SJSA1 (cell line): ENCODE measurements at places on chromosomes 5 and 9. TPM values are rescaled to one million over a fixed set of nuclear protein-coding genes. Genes with fewer than 3 reads are reported as not detected.

DNA sequence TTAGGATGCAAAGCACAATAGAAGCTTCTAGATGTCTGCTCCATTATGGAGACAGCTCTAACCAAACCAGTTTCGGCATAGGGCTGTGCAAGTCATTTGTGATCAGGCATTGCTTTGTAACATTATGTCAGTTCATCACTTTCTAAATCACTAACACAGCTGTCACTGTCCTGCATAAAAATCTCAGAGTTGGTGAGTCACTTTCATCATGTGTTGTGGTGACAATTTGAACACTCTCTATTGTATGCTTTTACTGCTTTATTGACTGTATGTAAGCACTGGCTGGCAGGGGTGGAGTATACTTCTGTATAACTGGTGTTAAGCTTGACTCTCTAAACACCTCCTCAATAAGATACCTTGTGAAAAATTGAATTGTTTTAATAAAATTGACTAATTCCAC lies 77.9 kb downstream of the SLCO4C1 start:
- H3K4me3 ChIP-seq: no peak overlapping the region
- no peak overlapping the region for H3K27ac ChIP-seq
- H3K27me3 ChIP-seq: no peaks in the 10 kb centered on the region
- no peaks in the 10 kb centered on the region for H3K36me3 ChIP-seq

DNA sequence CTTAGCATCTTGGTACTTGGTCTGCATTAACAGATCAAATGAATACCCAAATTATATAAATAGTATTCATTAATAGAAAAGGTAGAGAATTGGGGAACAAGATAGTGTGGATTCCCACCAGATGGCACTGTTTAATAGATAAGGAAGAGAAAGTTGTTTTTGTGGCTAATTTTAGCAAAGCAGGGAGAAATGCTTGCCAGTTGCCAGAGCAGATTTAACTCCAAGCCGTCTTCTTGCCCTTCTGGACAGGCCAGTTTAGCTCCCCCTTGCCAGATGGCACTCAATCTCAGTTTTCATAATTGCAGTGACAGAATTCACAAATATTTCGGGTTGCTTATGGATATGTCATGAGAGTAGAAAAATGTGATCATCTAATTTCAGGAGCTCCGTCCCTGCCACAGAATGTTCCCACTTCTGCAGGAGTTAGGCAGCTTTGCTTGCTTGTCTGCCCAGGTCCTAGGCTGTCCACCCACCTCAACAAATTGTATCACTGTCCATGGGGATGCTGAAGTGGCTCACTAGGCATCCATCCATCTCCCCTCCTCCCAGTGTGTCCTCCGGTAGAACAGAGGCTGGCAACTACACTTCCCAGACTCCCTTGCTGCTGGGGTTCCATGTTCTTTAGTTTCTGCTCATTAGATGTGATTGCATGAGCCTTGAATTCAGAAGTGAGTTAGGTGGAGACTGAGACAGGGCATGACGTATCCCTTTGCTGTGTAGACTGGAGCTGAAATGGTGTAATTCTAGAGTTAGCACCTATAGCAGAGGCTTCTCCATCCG lies 11.8 kb upstream of the HEXB start:
- DNase-seq: no peak
- peaks cover 23% of the 10 kb centered on the region for H3K4me1 ChIP-seq
- H3K36me3 ChIP-seq: no peaks in the 10 kb centered on the region
- H3K27me3 ChIP-seq: no peaks in the 10 kb centered on the region
- no peak overlapping the region for H3K4me3 ChIP-seq
- H3K27ac ChIP-seq: no peak overlapping the region

GRCh38 chr9:18688581-18689565 lies 214.9 kb downstream of the ADAMTSL1 start:
- H3K4me3 ChIP-seq: no peak overlapping the region
- H3K4me1 ChIP-seq: no peaks in the 10 kb centered on the region
- DNase-seq: no peak
- H3K36me3 ChIP-seq: no peaks in the 10 kb centered on the region

DNA sequence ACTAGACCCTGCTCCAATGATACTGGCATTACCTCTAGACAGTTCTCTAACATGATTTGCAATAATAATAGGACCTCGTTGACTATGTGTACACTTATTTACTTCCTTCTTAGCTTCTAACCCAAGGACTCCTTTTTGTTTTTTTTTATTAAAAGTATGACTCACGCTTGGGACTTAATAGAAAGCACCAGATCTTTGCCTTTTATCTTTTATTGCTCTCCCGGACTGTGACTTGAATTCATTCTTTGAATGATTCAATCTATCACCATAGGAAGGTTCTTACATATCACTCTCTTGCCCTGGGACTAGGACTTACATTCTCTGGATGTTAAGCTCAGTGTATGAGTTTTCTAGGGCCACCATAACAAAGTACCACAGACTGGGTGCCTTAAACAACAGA lies 9.0 kb downstream of the C9 start:
- DNase-seq: no peak
- no peaks in the 10 kb centered on the region for H3K27me3 ChIP-seq
- H3K36me3 ChIP-seq: no peaks in the 10 kb centered on the region
- H3K4me3 ChIP-seq: no peak overlapping the region
- H3K27ac ChIP-seq: no peak overlapping the region

PDZD2 gene
- 0.16 TPM in 1 of 2 replicates, not detected in the other for total RNA-seq

DNA sequence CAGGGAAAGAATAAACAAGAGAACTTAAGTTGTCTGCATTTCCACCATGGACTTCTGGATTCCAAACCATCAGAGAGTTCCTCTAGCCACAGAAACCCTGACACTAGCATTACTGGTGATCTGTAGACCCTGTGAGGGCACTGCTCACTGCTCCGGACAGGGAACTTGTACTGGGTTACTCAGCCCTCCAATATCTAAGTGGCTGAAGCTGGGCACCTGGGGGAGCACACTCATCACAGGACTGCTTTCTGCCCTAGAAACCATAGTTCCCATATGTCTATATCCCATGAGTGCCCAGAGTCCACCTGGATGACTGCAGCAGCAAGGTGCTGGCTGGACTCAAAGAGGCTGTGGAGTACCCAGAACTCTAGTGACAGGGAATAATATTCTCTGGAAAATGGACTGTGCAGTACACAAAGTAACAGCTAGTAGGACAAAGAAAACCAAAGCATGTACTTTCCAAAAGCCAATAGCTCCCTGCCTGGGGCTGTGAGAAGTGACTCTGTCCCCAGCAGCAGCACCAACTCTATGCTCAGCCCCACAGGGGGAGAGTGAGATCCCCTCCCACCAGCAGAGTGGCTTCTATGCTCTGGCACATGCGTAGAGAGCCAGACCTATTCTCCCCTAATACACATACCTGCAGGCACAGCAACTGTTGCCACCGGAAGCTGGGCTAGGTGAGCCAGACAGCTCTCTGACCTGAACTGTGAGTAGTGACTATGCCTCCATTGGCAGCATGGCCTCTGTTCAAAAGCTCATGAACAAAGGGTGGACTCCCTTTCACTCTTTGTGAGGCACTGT lies 472.9 kb upstream of the FTMT start:
- H3K4me3 ChIP-seq: no peak overlapping the region
- no peak for DNase-seq
- no peaks in the 10 kb centered on the region for H3K4me1 ChIP-seq

GRCh38 chr5:141734501-141735229 lies 52.6 kb upstream of the ARAP3 start:
- H3K27me3 ChIP-seq: peaks cover 13% of the 10 kb centered on the region
- H3K27ac ChIP-seq: no peak overlapping the region
- H3K36me3 ChIP-seq: no peaks in the 10 kb centered on the region
- H3K4me3 ChIP-seq: no peak overlapping the region
- H3K4me1 ChIP-seq: no peaks in the 10 kb centered on the region

- H3K4me3 ChIP-seq: no peak overlapping the region
- no peak overlapping the region for H3K27ac ChIP-seq
- H3K27me3 ChIP-seq: no peaks in the 10 kb centered on the region
- no peaks in the 10 kb centered on the region for H3K36me3 ChIP-seq
These were observed 342.8 kb downstream of the ICE1 start for GRCh38 chr5:5765066-5765850.

JADE2 gene
- 12.5 and 14.6 TPM in 2 replicates for total RNA-seq

QSOX2 gene
- 19.3 and 22.0 TPM in 2 replicates for total RNA-seq

GRCh38 chr9:127053960-127054359 lies 68.5 kb downstream of the ANGPTL2 start:
- no peaks in the 10 kb centered on the region for H3K36me3 ChIP-seq
- no peaks in the 10 kb centered on the region for H3K27me3 ChIP-seq
- H3K4me3 ChIP-seq: no peak overlapping the region
- no peak overlapping the region for H3K27ac ChIP-seq

DNA sequence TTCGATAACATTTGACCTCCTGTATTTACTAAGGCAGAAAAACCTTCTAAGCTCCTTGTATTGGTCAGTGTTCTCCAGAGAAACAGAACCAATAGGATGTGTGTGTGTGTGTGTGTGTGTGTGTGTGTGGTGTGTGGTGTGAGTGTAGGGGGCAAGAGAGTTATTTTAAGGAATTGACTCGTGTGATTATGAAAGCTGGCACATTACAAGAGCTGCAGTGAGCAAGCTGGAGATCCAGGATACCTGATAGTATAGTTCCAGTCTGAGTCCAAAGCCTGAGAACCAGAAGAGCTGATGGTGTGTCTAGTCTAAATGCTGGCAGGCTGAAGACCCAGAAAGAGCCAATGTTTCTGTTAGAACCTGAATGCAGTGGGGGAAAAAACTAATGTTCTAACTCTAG lies 21.2 kb upstream of the PIK3R1 start:
- peaks cover 5% of the 10 kb centered on the region for H3K4me1 ChIP-seq
- H3K36me3 ChIP-seq: no peaks in the 10 kb centered on the region
- no peak overlapping the region for H3K27ac ChIP-seq
- no peak for DNase-seq

DNA sequence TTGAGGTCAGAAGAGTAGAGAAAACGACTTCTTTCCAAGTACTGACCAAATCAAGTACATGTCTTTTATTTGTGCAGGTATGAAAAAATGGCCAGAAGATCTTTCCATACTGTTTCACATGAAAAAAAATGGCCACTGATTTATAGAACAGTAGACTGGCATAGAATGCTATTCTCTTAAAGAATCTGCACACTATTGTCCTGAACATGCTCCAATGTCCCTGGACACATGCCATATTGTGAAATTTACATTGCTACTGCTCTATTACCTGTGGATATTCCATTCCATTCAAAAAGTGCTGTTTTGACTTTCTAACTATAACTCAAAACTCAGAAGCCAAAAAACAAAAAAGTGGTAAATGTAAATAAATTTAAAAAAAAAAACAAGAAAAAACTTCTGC lies 60.6 kb downstream of the FBXL17 start:
- DNase-seq: no peak
- no peaks in the 10 kb centered on the region for H3K4me1 ChIP-seq
- no peak overlapping the region for H3K4me3 ChIP-seq
- H3K27me3 ChIP-seq: no peaks in the 10 kb centered on the region
- H3K36me3 ChIP-seq: no peaks in the 10 kb centered on the region
- no peak overlapping the region for H3K27ac ChIP-seq

MAMDC2 gene
- not detected in 2 replicates for total RNA-seq

FBXO4 gene
- 12.5 and 29.3 TPM in 2 replicates for total RNA-seq

- H3K27ac ChIP-seq: no peak overlapping the region
- no peak overlapping the region for H3K4me3 ChIP-seq
- H3K36me3 ChIP-seq: no peaks in the 10 kb centered on the region
These were observed 382.5 kb downstream of the KCNN2 start for GRCh38 chr5:114744406-114744805.

- no peak overlapping the region for H3K4me3 ChIP-seq
- H3K27ac ChIP-seq: peak overlapping the region; percentile 92; the same call in 1 of the 2 replicates
- peaks cover 54% of the 10 kb centered on the region for H3K4me1 ChIP-seq
- peaks cover 87% of the 10 kb centered on the region for H3K36me3 ChIP-seq
These were observed 12.8 kb downstream of the PDLIM4 start for GRCh38 chr5:132270335-132270665.

DNA sequence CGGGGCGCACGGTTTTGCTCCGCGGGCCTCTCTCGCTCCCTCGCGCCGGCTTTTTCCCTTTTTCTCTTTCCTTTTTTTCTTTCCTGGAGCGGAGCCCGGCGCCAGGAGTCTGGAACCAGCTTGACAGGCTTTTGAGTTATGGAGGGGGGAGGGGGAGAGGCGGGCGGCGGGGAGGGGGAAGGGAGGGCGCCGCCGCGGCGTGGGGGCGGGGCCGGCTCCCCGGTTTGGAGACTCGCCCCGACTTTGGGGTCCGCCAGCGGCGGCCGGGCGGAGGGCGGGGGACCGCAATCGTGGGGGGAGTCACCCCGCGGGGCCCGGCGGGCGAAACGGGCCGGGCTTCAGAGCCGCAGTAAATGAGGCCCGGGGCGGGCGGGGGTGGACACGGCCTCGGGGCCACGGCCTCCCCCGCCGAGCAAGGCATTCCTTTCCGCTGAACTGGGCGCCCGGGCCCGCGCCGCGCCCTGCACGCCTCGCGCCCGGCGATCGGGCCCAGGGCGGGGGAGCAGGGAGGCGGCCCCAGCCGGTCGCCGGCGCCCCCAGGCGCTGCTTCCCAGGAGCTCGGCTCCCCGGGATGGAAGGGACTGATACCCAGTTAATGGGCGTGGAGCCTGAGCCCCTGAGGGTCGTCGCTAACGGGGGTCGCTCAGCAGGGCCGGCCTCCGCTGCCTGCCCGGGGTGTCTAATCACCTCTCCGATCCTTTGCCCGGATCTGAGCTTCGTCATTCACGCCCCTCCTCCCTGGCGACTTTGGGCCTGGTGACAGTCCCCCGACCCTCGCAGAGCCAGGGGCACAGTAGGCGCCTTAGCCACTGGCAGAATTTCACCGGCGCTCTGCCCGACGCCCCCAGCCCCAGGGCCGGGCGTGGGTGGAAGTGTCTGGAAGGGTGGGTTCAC lies 138.1 kb downstream of the C9orf50 start:
- H3K4me1 ChIP-seq: peaks cover 41% of the 10 kb centered on the region
- peak; percentile 81 for DNase-seq
- H3K27me3 ChIP-seq: no peaks in the 10 kb centered on the region

GRCh38 chr9:34513567-34514214 lies 9.1 kb downstream of the ENHO start:
- no peak overlapping the region for H3K4me3 ChIP-seq
- H3K27ac ChIP-seq: no peak overlapping the region
- no peaks in the 10 kb centered on the region for H3K4me1 ChIP-seq
- no peaks in the 10 kb centered on the region for H3K36me3 ChIP-seq
- no peaks in the 10 kb centered on the region for H3K27me3 ChIP-seq

- H3K4me1 ChIP-seq: no peaks in the 10 kb centered on the region
- DNase-seq: peak; percentile 42
- H3K27ac ChIP-seq: no peak overlapping the region
- H3K27me3 ChIP-seq: no peaks in the 10 kb centered on the region
- no peak overlapping the region for H3K4me3 ChIP-seq
- peaks cover 8% of the 10 kb centered on the region for H3K36me3 ChIP-seq
These were observed 27.1 kb upstream of the MYORG start for GRCh38 chr9:34403554-34404380.

CCL27 gene
- not detected in 2 replicates for total RNA-seq

NUP188 gene
- 32.3 and 76.3 TPM in 2 replicates for total RNA-seq

DNA sequence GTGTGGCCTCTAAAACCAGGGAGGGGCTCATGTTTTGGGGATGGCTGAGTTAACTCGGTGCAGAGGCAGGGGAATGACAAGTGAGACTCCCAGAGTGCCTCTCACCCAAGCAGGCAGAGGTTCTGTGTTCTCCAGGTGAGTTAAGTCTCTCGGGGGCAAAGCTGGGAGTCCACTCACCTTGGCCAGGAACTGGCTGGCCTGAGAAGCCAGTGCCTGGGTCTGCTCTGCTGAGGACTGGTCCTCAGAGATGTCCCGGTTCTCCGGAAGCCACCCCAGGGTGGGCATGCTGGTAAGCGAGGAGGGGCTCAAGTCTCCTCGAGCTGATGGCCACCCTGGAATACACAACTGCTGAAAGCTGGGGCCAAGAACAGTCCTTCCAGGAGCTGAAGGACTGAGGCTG lies 20.4 kb downstream of the AKNA start:
- no peak overlapping the region for H3K27ac ChIP-seq
- no peaks in the 10 kb centered on the region for H3K27me3 ChIP-seq
- H3K4me1 ChIP-seq: peaks cover 24% of the 10 kb centered on the region
